ENCODE measurements at places on chromosomes 4 and X. TPM values are rescaled to one million over a fixed set of nuclear protein-coding genes. Genes with fewer than 3 reads are reported as not detected.

Gene CLNK
- total RNA-seq, result not detected

Gene TIMM8A
- 4.5 TPM for total RNA-seq

Gene LGI2
- 1.9 TPM for total RNA-seq

Gene NAT8L
- total RNA-seq, result 3.0 TPM

DNA sequence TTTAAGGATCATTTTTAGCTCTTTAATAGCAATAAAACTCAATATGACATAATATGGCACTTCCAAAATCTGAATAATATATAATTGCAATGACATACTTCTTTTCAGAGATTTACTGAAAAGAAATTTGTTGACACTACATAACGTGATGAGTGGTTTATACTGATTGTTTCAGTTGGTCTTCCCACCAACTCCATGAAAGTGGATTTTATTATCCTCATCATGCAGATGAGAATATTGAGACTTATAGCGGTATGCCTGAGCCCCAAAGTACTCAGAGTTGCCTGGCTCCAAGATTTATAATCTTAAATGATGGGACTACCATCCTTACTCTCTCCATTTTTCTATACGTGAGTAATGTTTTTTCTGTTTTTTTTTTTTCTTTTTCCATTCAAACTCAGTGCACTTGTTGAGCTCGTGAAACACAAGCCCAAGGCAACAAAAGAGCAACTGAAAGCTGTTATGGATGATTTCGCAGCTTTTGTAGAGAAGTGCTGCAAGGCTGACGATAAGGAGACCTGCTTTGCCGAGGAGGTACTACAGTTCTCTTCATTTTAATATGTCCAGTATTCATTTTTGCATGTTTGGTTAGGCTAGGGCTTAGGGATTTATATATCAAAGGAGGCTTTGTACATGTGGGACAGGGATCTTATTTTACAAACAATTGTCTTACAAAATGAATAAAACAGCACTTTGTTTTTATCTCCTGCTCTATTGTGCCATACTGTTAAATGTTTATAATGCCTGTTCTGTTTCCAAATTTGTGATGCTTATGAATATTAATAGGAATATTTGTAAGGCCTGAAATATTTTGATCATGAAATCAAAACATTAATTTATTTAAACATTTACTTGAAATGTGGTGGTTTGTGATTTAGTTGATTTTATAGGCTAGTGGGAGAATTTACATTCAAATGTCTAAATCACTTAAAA lies 15.3 kb downstream of the ALB start:
- no peak for DNase-seq

DNA sequence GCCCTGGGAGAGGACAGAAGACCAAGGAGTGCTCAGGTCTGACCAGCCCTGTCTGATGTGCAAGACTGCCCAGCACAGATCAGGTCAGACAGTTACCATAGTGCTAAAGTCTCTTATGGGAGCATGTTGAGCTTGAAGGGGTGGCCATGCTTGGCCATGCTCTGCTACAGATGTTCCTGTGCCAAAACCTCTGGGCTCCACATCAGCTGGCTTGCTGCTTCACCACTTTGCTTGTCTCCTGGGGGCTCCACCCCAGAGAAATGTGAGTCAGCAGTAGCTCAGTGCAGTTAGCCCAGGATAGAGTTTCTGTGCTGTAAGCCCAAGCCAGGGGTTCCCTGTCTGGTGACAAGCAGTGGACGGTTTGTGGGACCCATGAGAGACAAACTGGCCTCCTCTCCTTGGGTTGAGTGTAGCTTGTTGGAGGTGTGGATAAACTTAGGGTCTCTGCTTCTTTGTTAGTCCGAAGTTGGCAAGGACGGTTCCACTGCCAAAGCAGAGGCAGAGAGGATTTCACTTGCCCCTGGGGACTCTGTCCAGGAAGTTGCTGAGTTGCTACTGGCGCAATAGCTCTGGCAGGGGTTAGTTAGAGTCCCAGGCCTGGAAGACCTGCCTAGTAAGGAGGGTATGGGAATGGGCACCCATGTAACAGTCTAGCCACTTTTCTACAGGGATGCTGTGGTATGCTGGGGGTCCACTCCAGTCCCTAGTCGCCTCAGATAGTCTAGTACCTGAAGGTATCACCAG lies 8.7 kb upstream of the TMSB15C start:
- no peak for DNase-seq

DNA sequence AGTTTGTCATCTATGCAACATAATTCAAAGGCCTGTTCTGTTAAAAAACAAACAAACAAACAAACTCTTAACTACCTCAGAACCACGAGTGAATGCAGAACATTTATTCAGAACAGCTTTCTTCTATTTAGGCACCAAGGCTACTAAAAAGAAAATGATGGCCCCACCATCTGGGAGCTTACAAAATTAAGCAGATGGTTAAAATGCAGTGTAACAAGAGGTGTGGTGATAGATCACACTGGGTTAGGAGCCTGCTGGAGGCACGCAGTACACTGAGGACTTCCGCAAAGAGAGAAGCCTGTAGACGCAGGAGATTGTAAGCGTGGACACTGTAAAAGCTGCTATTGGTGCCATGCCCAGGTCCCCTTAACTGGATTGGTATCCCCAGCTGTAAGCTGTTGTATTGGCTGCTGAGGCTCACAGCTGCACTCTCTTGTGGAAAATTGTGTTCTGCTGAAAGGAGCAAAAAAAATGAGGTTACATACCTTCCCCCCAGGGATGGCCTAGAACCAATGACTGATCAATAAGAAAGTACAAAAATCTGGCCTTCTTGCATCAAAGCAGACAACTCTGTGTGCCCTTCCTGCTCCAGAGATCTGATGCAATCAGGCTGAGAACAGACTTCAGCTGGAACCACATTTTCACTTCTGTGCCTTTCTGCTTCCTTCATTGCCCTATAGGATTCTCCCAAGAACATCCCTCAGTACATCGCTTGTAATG lies 60.0 kb downstream of the SHROOM3 start:
- DNase-seq, result no peak

- no peak for DNase-seq
Observed at GRCh38 chr4:145186729-145187128, 6.3 kb upstream of the OTUD4 start.

DNA sequence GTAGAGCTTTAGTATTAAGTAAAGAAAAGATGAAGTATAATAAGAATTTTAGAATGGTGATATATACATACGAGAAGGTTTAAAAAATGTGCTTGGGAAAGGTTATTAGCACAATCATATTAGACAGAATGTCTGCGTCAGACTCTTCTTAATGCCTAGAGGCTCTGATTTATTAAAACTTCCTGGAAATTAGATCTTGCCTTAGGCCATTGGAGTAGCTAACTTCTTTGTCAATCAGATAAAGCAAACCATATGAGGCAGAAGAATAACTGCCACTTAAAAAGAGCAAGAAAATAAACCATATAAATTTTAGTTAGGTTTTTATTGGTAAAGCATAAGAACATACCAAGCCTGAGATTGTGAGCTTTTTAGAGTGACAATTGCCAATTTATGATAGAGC lies 309.1 kb downstream of the TLL1 start:
- no peak for DNase-seq

GRCh38 chr4:24013668-24014422 lies 124.0 kb upstream of the PPARGC1A start:
- no peak for DNase-seq

Data from right atrium auricular region (tissue), 2 donors.